ENCODE measurements at places on chromosomes 16 and 17.

- DNase-seq, result no peak
These were observed 91.6 kb upstream of the ZNF469 start for GRCh38 chr16:88290850-88291830.

- no peak for DNase-seq
These were observed 7.1 kb downstream of the SLC25A39 start for GRCh38 chr17:44317545-44317944.

DNA sequence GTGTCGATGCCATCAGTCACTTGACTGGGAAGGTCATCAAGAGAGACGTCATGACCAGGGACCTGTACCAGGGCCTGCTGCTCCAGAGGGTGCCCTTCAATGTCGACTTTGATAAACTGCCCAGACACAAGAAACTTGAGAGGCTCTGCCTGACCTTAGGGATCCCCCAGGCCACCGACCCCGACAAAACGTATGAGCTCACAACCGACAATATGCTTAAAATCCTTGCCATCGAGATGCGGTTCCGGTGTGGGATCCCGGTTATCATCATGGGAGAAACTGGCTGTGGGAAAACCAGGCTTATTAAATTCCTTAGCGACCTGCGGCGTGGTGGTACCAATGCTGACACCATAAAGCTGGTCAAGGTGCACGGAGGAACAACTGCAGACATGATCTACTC lies 69.6 kb upstream of the ENDOV start:
- DNase-seq, result no peak

GRCh38 chr16:81646561-81646960 lies 132.5 kb upstream of the PLCG2 start:
- DNase-seq, result no peak

GRCh38 chr16:81266680-81267095 lies 28.2 kb downstream of the BCO1 start:
- peak; percentile 65 for DNase-seq

- DNase-seq, result no peak
These were observed 16.3 kb downstream of the LIG3 start for GRCh38 chr17:34996422-34997285.

GRCh38 chr17:5610956-5611355 lies 26.6 kb upstream of the NLRP1 start:
- no peak for DNase-seq

DNA sequence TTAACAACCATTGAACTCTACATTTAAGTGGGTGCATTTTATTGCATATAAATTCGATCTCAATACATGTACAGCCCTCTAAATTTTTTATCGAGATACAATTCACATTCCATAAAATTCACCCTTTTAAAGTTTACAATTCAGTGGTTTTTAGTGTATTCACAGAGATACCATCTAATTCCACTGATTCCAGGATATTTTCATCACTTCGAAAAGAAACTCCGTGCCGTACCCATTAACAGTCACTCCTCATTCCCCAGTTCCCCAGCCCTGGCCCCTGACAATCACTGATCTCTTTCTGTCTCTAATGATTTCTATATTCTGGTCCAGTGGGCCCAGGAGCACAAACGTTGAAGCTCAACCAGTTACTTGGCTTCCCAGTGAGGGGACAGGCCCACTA lies 61.4 kb downstream of the CYB5B start:
- DNase-seq, result no peak
